ENCODE measurements at places on chromosomes 4 and X. TPM values are rescaled to one million over a fixed set of nuclear protein-coding genes. Genes with fewer than 3 reads are reported as not detected.
A peak's percentile ranks its signal among the peaks of the same experiment; 100 is the strongest.

- DNase-seq = no peak
These were observed 20.6 kb downstream of the IGFBP7 start for GRCh38 chr4:57089549-57089948.

DNA sequence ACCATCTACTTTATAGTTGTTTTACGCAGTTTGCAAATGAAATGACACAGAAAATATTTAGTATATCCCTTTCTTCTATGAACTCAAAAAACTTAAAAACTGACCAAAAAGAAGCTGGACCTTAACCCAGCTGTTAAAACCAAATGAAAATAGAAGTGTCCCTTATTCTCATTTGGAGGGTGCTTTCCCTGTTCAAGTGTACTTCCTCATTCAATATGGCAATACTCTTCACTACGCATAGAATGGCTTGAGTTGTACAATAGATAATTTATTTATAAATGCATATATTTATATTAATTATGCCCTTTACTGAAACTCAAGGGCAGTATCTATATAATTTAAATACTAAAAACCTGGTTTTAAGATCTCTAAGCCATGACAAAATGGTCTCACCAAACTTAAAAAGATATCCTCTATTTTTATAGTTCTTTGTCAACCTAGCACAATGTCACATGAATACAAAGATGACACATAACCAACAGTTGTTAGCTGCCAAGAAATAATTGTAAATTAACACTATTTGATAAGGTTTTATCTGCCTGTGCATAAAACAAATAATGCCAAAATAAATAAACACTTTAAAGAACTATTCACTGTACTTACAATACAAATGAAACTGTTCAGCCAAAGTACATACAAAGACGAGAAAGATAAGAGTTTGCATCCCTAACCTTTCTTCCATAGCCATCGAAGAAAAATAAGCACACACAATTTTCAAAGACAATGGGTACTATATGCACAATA is 25.2 kb downstream of the YTHDC1 start:
- DNase-seq = no peak

DNA sequence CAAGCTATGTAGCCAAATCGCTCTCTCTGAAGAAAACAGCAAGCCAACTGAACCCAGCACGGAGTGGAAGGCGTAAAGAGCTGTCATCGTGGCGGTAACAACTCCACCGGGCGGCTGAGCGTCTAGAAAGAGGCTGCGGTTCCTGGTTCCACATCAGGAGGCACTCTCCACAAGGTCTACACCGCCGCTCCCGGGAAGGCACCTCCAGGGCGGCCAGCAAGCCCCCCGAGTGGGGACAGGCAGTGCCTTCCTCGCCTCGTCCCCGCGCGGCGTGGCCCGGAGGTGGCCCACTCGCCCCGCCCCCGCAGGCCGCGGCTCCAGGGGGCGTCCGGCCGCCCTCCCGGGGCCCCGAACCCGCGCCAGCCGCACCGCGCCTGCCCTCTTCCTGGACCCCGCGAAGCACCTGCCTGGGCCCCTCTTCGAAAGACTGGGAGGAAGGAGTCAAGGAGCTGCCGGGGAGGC is 755 bp downstream of the KLHL8 start:
- DNase-seq = no peak

DNA sequence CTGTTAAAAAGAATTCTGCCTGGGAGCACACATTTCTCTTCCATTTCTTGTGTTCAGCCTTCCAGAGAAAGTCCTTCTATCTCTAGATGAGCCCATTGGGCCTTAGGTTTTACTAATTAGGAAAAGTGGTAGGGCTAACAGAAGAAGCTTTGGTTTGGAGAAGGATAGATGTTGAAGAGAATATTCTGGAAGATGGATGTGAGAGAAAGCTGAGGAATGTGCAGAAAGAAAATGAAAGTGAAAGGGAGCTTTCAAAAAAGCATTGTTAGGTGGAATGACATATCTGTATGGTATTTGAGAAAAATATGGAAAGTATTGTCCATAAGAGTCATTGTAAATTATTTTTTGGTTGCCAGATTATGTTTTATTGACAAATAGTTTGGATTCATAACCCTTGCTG is 474.8 kb upstream of the SLIT2 start:
- DNase-seq = no peak

DNA sequence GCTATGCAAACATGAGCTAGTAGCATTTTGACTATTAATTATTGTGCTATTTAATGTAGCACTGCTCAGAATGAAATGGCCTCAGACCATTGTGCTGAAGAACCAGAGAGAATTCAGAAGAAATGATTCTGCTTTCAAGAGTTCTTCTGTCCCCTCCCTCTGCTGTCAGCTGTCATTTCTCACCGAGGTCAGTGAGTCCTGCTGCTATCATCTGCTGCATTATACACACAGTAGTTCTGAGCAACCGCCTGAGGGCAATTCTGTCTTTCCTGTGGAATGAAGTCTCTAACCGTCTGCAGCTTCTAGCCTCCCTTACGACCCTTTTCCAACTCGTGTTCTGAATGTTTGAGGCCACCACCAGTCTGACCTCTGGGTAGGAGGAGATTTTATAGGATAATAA is 249.4 kb downstream of the HNRNPD start:
- DNase-seq = peak; percentile 32

GRCh38 chrX:129957241-129958082 is 25.0 kb upstream of the BCORL1 start:
- no peak for DNase-seq

- DNase-seq = no peak
These were observed 261.6 kb downstream of the ARHGAP24 start for GRCh38 chr4:85736571-85736970.

- DNase-seq = no peak
These were observed 15.5 kb upstream of the EXOC1 start for GRCh38 chr4:55837903-55838302.

DNA sequence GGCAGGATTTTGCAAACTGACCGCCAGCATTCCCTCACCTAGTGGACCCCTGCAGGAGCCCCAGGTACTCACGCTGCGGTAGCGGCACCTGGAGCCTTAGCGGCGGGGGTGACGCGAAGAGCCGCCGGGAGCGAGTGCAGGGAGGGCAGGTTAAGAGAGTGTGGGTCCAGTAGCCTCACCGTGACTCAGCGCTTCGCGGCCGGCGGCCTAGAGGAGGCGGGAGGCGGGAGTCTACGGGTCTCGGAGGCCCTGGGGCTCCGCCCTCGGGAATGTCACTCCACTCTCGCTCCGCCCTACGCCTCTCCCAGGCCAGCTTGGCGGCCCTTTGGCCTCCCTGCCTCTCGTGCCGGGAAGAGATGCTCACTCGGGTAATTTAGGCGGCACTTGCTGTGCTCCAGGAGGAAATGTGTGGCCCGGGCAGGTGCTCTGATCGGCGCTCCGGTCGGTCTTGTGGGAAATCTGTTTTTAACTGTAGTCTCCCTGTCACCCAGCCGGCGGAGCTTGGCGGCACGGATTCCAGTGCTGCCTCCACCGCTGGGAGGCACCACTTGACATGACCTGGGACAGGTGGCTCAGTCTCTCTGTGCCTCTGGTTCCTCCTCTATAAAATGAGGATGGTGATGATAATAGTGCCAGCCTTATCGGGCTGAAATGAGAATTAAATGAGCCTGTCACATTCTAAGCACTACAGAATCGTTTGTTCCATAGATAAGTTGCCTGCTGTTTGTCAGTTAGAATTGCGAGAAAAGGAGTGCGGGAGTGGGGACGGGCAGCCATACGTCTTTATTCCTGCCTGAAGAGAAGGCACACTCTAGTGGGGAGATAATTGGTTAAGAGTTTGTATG is at the start of gene PIR:
Gene PIR (minus strand): TSS at position 216 of the 845 bp plus-strand sequence. CDS start 2,076 bp downstream, outside the sequence.
- DNase-seq = peak; percentile 95

DNA sequence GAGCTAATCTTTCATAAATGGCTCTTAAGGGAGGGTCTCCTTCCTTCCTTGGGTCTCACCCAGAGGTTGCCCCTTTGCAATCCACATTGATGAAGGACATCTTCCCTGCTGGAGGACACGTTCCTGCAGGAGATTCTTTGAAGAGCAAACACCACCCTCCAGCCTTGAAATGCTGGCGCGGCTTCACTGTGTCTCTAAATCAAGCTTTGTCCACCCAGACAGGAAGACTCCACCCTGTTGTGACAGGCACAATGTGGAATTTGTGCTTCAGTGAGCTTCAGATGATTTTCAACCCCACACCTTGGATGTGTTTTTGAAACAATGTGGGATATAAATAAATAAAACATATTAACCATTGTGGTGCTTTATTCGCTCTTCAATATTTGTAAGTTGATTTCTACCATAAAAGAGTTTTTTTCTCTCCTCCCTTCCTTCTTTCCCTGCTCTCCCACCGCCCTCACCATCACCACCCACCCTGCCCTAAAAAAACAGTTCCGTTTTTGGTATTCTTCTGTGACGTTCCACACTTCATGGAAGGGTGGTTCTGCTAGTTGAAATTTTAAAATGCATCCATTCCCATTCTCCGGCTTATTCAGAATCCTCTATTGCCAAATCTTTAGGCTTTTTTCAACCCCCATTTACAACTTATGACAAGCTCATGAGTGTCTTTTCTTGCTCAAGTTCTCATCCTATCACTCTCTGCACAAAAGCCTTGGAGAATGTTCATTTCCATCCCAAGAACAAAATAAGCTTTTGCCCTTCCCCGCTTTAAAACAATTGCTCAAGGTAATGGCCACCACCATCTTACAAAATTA is 264.3 kb downstream of the RAPGEF2 start:
- no peak for DNase-seq

DNA sequence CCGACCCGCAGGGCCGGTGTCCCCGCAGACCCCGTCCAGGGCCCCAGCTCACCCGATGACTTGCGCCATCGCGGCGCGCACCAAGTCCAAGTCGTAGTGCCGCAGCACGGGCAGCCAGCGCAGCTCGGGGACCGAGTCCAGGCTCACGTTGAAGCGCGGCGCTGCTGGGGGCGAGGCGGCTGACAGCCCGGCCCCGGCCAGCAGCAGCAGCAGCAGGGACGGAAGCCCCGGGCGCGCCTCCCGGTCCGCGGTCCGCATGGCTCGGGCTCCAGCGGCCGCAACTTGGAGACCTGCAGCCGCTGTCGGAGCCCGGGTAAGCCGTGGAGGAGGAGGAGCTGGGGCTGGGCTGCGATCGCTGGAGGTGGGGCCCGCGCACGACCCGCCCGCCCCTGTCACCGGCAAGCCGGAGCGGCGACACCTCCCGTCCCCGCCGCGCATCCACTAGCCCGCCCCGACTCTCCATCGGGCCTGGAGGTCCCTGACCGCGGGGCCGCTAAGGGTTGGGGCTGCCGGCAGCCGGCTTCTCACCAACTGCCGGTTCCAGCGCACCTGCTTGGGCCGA is at the start of gene NAAA:
Gene NAAA (minus strand): TSS at position 322 of the 562 bp plus-strand sequence. CDS start 64 bp downstream, at position 258.
- peak; percentile 53 for DNase-seq

GRCh38 chrX:138150709-138151108 is 560.8 kb downstream of the FGF13 start:
- no peak for DNase-seq

- no peak for DNase-seq
These were observed 33.4 kb downstream of the GRXCR1 start for GRCh38 chr4:42925921-42926320.

DNA sequence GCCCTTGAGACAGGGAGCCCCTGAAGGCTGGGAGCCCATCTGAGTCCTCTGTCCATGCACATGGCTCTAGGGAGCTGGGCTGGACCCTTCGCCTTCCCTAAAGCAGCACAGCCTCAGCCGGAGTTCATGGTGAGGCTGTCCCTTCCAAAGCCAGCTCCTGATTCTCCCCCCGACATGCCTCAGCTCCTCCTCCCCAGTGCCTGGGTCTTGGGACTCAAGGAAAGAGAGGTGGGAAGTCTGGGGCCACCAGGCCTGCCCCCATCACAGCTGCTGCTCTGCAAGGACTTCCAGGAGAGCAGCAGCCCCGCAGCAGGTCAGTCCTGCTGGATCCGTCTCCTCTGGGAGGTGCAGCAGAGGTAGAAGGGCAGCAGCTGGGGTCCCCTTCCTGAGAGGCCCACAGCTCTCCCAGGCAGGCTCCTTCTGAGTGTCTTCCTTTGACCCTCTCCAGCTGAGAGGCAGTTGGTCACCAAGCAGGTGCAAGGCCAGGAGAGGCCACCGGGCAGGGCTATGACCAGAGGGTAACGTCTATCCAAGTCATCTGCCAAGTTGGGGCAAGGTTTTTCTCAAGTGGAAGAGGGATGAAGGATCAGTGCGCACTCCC is 90.5 kb downstream of the ADRA2C start:
- DNase-seq = no peak

- peak; percentile 59 for DNase-seq
These were observed 792 bp downstream of the PPID start for GRCh38 chr4:158722291-158722916.

DNA sequence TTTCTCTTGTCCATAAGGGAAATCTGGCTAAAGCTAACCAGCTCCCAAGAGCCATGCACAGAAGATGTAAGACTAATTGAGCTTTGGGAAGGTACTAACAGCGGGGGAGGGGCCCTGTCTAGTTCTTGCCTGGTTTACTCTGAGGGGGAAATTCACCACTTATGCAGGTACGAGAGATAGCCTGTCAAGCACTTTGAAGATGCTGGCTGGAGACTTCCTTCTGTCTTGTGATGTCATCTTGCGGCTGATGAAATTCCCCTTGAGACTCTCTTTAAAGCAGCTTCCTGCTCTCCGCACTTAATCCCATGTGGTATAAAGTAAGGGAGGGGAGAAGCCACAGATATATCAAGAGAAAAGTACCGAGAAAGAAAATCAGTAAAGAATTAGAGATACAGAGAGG is 345.3 kb downstream of the MAPK10 start:
- DNase-seq = no peak

GRCh38 chr4:99458911-99459447 is 23.8 kb upstream of the ADH7 start:
- peak; percentile 89 for DNase-seq

DNA sequence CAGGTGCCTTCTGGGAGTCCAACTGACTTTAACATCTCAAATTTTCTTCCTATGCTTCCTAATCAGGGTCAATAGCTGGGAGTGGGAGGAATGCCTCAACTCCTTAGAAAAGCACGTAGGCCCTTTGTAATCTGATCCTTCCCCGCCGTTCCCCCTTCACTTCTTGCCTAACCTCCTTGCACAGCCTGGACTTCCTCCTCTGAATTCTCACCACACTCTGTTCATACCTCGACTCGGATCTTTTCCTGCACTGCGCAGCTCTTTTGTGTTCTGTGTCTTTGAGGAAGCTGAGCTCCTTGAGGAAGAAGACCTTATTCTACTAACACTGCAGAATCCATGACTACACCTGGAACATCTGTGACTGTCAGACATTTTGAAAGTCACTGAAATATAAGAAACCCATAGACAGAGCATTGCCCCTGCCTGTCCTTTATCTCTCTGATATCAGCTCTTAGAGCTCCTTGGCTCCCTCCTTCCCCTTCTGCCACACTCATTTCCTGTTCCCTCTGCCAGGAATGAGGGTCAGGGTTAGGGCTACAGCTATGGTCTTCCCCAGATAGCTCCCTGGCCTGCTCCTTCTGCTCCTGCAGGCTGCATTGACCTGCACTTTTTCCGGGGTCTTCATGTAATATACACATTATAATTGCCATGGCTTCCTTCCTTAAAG is 140.2 kb upstream of the LDB2 start:
- no peak for DNase-seq

GRCh38 chrX:123422875-123423274 is 238.8 kb downstream of the GRIA3 start:
- DNase-seq = peak; percentile 27

GRCh38 chr4:4446434-4446833 is 59.5 kb downstream of the NSG1 start:
- DNase-seq = no peak

Gene PABPC1L2A
- not detected for total RNA-seq

Gene HAND2
- total RNA-seq = not detected

Gene CLDN2
- total RNA-seq = not detected
